Activated naive CD8-positive, alpha-beta T cell treated with anti-CD3 and anti-CD28 coated beads for 36 hours (primary cell): ENCODE measurements at places on chromosomes 2 and 18. TPM values are rescaled to one million over a fixed set of nuclear protein-coding genes. Genes with fewer than 3 reads are reported as not detected.

Gene FBLN7
- 8.8 TPM for total RNA-seq

Gene PPP1R1C
- not detected for total RNA-seq

GRCh38 chr2:37489041-37489456 is 144.6 kb downstream of the QPCT start:
- no peak for DNase-seq

Gene RASGRP3
- 5.8 TPM for total RNA-seq

Gene APLF
- 2.7 TPM for total RNA-seq

- no peak for DNase-seq
Measured at GRCh38 chr2:85878719-85879370, 9.9 kb downstream of the ST3GAL5 start.
